ENCODE measurements at places on chromosomes 16 and 17.

- no peak for DNase-seq
Measured at GRCh38 chr16:87780385-87780989, 14.7 kb upstream of the KLHDC4 start.

DNA sequence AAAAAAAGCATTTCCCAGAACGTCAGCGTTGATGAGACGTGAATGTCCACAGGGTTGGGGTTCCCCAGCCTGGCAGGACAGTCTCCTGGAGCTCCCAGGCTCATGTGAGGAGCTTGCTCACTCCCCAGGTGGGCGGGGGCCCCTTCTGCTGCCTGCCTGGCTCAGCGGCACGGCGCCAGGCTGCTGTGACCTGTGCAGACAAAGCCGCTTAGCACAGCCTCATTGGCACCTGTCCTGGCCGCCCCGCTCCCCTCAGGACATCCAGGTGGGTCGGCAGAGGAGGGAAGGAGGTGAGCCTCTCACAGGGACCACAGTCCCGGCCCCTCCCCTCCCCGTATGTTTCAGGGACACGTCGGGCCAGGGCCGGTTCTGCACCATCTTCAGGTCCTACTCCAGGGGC, 12.9 kb upstream of the WFIKKN1 start:
- no peak for DNase-seq

DNA sequence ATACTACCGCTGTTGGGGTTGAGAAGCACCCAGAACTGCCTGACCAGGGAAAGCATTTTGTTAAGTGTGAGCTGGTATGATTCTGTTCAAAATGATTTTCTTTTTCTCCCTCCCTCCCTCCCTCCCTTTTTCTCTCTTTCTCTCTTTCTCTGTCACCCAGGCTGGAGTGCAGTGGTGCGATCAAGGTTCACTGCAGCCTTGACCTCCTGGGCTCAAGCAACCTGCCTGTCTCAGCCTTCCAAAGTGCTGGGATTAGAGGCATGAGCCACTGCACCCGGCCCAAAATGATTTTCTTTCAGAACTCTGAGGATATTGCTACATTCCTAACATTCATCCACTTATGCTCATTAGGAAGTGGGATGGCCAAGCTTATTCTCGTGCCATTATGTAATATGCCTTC, 41.3 kb downstream of the SLC47A1 start:
- no peak for DNase-seq

GRCh38 chr16:996681-997080, 15.1 kb downstream of the SOX8 start:
- no peak for DNase-seq

GRCh38 chr17:77943971-77944370, 14.5 kb upstream of the TNRC6C start:
- no peak for DNase-seq

- DNase-seq = peak; percentile 9
Measured at GRCh38 chr16:57533431-57534336, 2.7 kb downstream of the CCDC102A start.

- no peak for DNase-seq
Measured at GRCh38 chr16:17446661-17447060, 24.1 kb downstream of the XYLT1 start.

GRCh38 chr16:18800293-18800692, 1.1 kb downstream of the ARL6IP1 start:
- DNase-seq = no peak

DNA sequence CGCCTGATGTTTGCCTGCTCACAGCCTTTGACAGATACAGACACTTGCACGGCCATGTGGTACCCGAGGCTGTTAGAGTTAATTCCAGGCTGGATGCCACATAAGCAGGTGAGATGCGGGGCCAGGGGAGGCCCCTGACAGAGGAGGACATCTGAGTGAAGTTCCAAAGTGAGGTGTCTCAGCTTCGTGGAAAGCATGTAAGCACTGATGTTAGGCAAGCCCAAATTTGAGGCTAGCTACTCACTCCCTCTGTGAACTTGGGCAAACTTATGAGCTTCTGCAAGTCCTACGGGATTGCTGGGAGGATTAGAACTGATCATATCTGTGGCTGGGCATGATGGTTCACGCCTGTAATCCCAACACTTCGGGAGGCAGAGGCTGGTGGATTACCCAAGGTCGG, 39.3 kb upstream of the MARCHF10 start:
- no peak for DNase-seq

- DNase-seq = no peak
Measured at GRCh38 chr17:27414694-27415093, 41.6 kb upstream of the KSR1 start.

DNA sequence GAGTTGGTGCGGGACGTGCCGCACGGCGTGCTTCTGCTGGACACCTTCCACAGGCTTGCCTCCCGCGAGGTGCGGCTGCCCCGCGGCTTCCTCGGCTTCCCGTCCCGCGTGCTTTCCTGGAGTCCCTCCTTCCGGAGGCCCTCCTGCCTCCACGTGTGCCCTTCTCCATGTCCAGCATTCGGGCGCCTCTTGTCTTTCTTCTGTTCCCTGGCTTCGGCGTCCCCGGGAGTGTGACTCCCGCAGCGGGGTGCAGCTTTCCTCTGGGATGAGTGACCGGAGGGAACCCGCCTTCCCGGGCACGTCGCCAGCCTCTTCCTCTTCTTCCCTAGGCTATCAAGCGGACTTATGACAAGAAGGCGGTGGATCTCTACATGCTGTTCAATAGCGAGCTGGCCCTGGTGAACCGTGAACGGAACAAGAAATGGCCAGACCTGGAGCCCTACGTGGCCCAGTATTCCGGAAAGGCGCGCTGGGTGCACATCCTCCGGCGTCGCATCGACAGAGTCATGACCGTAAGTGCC, 23.0 kb downstream of the DNAH2 start:
- DNase-seq = no peak

- no peak for DNase-seq
Measured at GRCh38 chr17:55090079-55090492, 121.5 kb downstream of the STXBP4 start.

GRCh38 chr17:29728490-29728889, 105.8 kb upstream of the CORO6 start:
- DNase-seq = no peak

- no peak for DNase-seq
Measured at GRCh38 chr17:55830699-55831471, 80.0 kb downstream of the PCTP start.

- DNase-seq = no peak
Measured at GRCh38 chr16:71666264-71666663, 40.3 kb downstream of the MARVELD3 start.

DNA sequence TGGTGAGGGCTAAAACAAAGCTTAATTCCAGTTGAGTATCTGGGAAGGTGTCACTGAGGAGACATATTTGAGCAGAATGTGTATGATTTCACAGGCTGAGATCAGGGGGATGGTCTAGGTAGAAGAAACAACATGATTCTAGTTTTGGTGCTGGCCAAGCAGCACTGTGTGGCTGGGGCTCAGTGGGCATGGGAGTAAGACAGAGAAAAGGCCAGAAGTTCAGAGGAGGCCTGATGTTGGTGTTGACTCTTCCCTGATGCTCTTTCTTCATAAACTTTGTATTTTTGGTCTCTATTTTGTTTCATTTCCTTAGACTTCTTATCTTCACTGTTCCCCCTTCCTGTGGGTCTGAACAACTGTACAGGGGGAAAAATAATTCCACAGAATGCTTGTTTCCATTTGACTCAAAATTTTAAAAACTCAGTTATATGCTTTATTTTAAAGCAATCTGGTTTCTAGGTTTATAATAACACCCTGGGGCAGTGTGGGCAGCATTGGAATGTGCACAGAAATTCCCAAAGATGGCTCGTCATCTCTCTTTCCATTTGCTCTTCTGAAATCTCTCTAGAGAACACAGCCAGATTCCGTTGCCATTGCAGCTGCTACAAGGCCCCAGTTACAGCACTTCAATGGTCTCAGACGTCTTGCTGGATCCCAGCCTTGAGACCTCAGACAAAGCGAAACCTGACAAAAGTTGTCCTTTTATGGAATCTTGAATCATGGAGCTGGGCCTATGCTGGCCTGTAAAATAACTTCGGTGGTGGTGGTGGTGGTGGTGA, 68.3 kb downstream of the SNX11 start:
- DNase-seq = no peak

DNA sequence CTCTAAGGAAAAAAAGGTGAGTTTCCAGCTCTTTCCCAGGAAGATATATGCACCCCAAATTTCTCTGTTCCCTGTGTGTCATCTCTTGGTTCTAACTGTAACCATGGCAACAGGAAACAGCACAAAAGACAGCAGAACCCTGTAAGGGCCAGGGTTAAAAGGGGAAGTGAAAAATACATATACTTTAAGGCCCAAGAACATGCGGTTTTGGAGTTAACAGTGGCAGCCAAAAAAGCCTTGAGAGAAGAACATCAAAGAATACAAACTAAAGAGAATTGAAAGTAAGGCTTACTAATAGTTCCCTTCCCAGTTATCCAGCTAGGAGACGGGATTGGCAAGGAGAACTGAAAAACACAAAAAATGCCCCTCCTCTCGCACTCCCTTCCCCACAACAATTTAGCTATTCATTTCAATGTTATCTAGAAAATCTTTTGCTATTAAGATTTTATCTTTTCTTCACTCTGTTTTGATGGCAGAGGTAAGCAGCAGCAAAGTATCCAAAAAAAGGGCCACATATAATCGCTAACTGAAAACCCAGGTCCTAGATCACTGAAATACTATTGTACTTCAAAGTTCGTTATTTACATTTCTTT, 1.5 kb downstream of the SPOP start:
- DNase-seq = no peak

DNA sequence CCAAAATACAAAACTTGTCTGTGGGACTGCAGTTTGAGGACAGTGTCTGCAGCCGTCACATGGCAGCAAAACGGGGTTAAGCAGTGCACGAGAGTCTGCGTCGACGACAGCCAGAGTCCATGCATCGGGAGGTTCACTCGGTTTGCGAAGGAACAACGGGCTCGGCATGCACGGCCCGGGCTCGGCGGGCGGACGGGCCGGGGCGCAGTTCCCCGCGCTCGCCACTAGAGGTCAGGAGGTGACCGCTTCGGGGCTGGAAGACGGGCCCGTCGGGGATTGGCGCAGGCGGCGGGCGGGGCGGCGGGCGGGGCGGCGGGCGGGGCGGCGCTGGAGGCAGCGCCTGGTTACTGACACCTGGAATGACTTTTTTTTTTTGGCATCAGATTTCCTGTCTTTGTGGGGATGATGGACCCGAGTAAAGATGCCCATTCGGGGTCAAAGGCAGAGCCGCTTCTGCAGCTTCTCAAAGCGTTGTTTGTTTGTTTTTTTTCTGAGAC, 6.5 kb downstream of the SCGB1C2 start:
- peak; percentile 79 for DNase-seq

- DNase-seq = no peak
Measured at GRCh38 chr17:4475463-4475862, 23.2 kb upstream of the SPNS2 start.

DNA sequence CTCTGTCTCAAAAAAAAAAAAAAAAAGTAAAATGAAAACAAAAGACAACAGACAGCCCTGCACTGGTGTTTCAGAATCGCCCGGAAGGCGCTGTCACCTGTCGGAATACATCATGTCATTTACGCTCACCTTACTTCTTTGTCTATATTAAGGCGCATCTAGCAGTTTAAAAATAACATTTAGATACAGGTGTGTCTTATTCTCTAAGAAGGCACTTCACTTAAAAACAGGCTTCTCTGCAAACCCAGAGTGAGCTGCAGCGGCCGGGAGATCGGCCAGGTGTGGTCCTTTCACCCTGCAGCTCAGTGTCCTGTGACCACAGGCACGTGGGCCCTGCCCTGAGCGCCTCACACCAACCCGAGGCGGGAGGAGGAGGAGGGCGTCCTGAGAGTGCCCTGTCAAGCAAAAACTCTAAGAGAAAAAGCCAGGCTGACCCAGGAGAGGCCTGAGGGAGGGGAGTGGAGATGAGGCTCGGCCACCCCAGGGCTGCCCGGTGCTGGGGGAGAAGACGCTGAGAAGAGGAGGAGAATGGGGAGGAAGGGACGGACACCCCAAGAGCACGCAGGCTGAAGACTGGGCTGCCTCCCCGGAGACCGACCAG, 3.3 kb upstream of the LMF1 start:
- no peak for DNase-seq

DNA sequence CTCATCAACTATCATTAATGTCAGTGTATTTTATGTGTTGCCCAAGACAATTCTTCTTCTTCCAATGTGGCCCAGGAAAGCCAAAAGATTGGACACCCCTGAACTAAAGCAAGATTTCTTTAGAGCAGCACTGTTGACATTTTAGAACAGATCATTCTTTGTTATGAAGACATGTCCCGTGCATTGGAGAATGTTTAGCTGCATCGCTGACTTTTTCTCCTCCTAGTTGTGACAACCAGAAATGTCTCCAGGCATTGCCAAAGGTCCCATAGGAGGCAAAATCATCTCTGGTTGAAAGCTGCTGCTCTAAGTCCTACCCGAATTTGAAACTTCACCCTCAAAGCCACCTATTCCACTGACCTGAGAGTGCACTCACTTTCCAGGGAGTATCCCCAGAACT, 62.7 kb upstream of the IRX6 start:
- DNase-seq = no peak

DNA sequence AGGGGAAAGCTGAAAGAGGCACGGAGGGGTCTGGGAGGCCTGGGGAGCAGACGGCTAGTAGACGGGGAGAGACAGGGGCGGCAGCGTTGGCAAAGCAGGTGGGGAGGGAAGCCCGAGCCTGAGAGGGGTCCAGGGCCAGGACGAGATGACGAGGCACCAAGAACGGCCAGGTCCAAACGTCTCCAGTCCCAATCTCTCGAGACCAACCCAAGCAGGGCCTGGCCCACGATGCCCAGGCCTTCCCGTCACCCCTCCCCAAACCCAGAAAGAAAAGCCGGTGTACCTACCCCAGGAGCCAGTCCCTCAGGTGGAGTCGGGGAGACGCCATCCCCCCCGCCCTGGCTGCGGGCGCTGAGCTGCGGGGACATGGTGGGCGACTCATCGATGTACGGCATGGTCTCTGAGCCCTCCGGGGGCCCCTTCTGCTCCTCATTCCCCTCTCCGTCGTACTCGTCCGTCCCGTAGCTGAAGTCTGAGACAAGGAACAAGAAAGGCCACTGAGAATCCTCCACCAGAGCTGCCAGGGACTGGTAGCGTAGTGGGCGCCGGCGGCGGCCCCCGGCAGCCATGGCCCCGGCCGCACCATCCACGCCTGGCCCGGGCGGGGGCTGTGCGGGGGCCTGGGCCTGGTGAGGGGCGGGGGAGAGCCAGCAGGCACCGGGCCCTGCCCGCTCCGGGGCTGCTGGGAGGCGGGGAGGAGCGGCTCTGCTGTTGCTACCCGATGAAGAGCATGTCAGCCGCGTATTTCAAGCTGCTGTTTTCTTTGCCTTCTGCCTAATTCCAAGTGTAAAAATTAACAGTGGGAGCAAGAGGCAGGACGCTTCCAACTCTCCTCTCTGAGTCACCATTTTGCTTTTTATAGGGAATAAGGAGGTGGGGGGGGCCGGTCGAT, 54.6 kb downstream of the ABR start:
- no peak for DNase-seq

GRCh38 chr17:54544249-54544648, 356.4 kb upstream of the TOM1L1 start:
- DNase-seq = no peak

DNA sequence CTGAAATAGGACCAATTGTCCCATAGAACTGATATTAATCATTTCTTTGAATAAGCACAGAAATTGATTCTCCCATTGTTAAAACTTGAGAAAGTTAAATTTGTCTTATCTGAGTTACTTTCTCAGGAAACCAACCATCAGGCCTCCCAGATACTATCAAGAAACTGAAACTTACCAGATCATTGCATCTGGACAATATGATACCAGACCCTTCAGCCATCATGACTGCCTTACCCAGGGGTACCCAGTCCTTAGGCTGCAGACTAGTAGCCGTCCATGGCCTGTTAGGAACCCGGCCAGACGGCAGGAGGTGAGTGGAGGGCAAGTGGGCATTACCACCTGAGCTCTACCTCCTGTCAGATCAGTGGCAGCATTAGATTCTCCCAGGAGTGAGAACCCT, 7.8 kb downstream of the STXBP4 start:
- DNase-seq = no peak

Data from activated naive CD8-positive, alpha-beta T cell treated with anti-CD3 and anti-CD28 coated beads, Interleukin-2, amount 50 U/mL, for 16 hours (primary cell).